Neural cell (in vitro differentiated cells): ENCODE measurements at places on chromosomes 4 and X. TPM values are rescaled to one million over a fixed set of nuclear protein-coding genes. Genes with fewer than 3 reads are reported as not detected.

The SPANXA2 gene
- not detected in 2 replicates for polyA plus RNA-seq

The MAGEC1 gene
- not detected in 2 replicates for polyA plus RNA-seq

The TMEM255A gene
- 7.5 and 7.6 TPM in 2 replicates for polyA plus RNA-seq

The CXCL9 gene
- polyA plus RNA-seq, result not detected in 2 replicates

The MMRN1 gene
- polyA plus RNA-seq, result 2.2 and 7.0 TPM in 2 replicates

The SFRP2 gene
- polyA plus RNA-seq, result 0.40 and 0.51 TPM in 2 replicates

The MXRA5 gene
- polyA plus RNA-seq, result 0.28 and 0.32 TPM in 2 replicates

The STATH gene
- polyA plus RNA-seq, result not detected in 2 replicates

The SMPX gene
- polyA plus RNA-seq, result 0.53 TPM in 1 of 2 replicates, not detected in the other

The PRR32 gene
- not detected in 2 replicates for polyA plus RNA-seq
